Upper lobe of right lung (tissue), 1 donor: ENCODE measurements at places on chromosomes 7 and 10.

DNA sequence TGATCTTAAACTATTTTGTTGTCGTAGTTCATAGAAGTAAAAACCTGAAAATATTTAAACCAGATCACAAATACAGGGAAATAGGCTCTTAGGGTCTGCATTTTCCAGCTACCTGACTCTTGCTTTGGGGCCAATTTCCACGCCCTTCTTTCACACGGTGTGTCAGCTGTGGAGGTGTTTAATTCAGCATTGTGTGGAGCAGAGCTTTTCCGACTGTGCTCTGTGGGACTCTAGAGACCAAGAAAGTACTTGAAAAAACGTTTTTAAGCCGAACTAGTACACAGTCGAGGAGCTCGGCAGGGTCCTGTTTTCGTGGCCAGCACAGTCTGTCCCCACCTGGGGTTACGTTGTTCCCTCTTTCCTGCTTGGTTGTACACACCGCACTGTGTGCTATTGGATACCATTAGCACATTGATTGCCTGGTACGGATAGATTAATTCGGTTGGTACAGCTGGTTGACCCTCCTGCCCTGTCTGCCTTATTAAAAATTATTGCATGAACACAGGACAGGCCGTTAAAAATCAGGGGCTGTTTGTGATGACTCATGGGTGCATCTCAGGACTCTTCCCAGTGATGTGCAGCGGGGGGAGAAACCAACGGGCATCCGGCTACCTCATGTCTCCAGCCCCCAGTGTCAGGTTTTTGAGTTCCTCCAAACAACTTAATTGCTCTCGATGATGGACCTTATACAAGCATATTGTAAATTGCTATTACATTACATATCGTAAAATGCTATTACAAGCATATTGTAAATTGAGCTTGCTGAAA, 80.7 kb upstream of the BTBD16 start:
- DNase-seq = no peak

GRCh38 chr10:16521311-16522016, at the start of gene C1QL3:
C1QL3 (minus strand) TSS chr10:16521879; CDS start chr10:16521065, 814 bp downstream.
- DNase-seq = no peak

- DNase-seq = peak; percentile 63
These were observed 3.3 kb downstream of the EGR2 start for GRCh38 chr10:62812672-62813439.

- DNase-seq = no peak
These were observed 70.1 kb upstream of the SDK1 start for GRCh38 chr7:3230908-3231307.

DNA sequence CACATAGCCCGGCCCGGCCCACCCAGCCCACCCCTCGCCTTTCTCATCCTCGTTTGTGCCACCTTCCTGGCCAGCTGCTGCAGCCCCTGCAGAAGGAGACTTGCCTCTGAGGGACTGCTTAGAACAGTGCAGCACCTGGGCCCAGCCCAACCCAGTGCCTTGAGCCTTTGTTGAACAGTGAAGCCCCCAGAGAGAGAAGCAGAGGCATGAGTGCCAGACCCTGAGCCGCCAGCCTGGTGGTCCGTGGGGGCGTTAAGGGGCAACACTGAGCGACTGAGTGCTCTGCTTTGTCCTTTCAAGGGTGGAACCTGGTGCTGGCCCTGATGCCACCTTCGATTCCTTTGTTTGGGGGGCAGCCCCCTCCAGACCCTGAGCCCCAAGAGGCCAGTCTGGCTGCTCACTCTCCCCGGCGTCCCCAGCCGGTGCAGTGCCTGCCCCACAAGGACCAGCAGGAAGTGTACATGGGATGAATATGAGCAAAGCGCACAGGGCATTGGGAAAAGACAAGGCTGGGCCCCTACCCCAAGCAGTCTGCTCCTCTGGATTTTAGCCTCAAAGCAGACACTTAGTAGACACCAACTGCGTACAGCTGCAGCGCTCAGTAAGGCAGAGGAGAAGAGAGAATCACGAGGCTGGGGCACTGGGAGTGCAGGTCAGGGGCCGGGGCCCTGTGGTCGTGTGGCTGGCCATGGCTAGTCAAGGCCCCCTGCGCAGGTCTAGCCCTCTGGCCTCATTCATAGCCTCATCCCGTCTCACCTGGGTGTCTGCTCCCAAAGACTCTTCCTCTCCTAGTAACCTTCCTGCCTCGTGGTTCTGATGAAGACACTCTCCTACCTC, 95.9 kb downstream of the RGS10 start:
- peak; percentile 53 for DNase-seq

- no peak for DNase-seq
These were observed 42.6 kb downstream of the CNOT4 start for GRCh38 chr7:135467207-135467711.

- DNase-seq = no peak
These were observed 103.2 kb downstream of the GPR37 start for GRCh38 chr7:124662372-124662771.

- DNase-seq = no peak
These were observed 79.0 kb upstream of the HABP2 start for GRCh38 chr10:113473851-113474250.

DNA sequence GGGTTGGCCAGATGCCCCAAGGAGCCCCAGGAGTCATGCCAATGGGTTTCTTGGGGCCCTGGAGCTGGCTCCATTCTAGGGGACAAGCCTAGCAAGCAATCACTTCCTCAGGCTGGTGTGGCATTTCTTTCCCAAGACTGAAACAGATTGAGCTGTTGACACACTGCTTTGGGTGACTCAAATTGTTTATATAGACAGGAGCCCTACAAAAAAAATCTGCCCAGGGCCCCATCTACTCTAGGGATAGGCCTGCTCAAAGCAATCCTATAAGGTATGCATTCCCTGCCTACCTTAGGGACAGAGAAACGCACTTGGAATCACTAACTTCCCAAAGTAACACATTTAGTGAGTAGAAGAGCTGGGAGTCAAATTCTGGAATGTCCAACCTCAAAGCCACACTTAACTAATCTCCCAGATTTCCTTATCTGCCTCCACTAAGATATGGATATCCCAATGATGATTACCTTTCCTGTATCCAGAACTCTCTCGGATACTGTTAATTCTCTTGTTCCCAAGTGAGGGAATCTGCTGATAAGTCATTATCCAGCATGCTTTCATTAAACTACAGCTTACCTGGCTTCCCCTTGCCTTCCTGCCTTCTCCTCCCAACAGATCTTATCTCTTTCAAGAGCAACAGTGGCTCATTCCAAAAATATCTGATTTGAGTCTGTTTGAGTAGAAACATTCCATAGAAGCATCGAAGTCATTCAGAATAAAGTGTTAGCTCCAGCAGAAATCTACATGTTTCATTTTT, 3.1 kb downstream of the ABLIM1 start:
- DNase-seq = no peak

DNA sequence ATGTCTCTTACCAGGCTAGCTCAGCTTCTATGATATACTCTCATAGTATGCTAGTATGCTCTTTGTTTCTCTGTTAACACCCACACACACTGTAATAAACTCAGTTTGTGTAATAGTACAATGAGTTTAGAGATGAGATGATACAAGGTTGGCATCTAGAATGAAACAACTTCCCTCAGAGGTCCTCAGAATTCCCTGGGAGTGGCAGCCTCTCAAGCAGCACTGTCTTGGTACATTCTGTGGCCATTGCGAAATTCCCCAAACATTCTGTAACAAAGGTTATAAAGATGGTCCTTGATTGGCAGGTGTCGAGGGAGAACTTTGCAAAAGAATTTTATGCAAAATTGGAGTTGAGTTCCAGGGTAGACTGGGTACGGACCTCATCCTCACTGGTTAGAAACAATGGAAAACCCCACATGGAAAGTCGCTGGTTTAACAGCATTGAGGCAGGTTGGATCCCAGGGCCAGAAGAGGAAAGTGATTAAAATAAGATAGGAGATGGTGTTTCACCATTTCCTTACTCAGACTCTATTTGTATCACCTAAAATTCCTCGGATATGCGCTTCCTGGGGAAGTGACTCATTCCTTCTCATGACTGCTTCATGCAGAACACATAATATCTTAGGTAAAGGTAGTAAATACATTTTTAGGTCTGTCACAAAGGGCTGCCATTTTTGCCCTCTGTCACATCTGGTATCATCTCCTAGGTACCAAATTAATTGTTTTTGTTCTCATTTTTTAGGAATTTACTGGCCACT, 657.8 kb downstream of the SORCS1 start:
- no peak for DNase-seq

DNA sequence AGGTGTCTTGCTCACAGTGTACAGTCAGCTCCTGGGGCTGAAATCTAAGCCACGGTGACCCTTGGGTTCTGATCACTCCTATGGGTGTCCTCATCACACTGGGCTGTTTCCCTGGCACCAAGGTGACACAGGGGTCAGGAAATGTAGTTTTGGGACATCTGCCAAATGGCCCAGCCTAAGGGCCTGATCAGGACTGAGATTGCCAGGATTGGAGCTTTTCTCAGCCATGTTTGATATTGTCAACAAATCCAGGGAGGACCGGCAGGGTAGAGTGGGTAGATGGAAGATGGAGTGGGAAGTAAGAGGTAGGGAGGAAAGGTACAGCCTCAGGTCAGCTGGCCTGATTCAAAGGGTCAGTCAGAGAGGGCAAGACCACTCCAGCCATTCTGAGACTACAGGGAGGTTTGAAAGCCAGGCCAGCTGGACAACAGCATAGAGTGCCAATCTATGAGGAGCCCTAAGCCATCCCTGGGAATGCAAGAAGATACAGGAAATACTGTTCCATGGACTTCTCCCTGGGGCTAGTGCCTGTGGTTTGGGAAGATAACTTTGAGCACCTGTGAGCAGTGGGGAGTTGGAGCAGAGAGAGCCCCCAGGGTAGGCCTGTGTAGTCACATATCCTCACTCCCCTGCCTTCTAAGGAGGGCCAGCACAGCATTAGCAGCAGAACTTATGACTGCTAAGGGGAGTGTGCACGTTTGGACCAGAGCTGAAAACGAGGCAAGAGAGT, 377.3 kb upstream of the ZMIZ1 start:
- DNase-seq = no peak

GRCh38 chr10:1417574-1417973, 319.8 kb downstream of the ADARB2 start:
- DNase-seq = no peak

GRCh38 chr7:101671371-101672356, 42.6 kb upstream of the MYL10 start:
- no peak for DNase-seq

DNA sequence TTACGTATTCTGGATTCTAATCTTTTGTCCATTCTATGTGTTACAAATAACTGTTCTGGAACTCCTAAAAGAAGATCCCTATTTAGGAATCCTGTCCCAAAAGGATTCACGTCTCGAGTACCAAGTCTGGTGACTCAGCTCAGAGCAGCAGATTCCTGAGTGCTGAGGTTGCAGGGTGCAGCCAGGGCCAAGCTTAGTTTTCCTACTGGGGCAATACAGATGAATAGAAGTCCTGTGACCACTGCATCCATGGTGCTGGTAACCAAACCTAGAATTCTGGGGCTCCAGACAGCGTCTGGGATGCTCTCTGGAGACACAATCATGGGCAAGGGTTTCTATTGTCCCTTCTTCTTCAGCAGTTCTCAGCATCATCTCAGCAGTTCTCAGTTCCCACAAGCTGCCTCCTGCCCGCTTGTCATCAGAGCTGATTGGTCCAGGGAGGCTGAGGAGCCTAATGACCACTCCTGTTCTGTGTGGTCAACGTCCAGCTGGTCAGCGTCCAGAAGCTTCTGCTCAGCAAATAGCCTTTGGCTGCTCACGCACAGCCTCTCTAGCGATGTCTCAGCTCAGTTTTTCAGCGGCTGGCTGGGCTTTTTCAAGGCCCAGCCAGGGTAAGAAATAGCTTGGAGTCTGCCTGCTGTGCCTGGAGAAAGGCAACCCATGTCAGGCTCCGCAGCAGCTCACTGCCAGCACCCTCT, 50.4 kb upstream of the C7orf33 start:
- no peak for DNase-seq

GRCh38 chr10:43261578-43262396, 5.1 kb downstream of the RASGEF1A start:
- no peak for DNase-seq

DNA sequence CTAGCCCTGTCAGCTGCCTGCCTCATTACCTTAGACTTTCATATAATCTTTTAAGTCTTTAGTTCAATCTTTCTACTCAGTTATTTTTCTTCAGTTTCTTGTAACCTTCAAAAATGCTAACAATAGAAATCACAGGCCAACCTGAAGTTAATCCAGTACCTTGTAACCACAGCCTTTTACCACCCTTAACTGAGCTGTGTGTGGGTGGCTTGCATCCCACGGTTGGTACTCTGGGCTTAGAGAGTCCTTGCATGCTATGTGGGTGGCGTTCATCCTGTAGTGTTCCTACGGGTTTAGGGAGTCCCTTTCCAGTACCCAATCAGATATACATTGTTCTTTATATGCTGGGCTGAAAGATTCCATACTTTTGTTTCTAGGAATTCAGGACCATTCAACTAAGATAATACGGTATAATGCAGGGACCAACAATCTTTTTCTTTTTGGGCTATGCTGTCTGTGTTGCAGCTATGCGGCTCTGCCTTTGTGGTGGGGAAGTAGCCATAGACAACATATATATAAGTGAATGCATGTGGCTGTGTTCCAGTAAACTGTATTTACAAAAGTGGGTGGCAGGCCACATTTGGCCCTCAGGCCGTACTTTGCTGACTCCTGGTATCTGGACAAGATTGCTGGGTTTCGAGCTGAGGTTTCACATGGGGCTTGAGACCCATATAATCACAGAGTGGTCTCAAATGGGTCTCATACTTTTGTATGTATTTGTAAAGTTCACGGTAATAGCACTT, 280.8 kb upstream of the LRGUK start:
- no peak for DNase-seq

DNA sequence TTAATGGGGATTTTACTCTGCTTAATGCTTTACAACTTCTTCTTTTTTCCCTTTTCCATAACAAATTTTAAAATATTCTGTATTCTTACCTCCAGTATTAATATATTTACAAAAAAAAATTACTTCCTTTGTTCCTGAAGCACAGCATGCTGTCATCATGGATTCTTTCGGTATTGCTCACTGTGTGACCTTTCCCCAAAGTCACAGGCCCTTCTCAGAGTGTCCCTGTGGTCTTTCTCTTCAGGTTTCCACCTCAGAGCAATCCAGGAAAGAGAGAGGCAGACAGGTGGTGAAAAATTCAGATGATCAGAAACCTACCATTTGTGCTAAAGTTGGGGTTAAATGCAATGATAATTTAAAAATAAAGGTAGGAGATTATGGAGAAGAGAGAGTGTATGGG, 13.0 kb downstream of the AOAH start:
- DNase-seq = no peak

- DNase-seq = no peak
These were observed 43.3 kb downstream of the SFTPD start for GRCh38 chr10:79905322-79906314.

- DNase-seq = no peak
These were observed 753.7 kb upstream of the SORCS1 start for GRCh38 chr10:107918171-107918570.

DNA sequence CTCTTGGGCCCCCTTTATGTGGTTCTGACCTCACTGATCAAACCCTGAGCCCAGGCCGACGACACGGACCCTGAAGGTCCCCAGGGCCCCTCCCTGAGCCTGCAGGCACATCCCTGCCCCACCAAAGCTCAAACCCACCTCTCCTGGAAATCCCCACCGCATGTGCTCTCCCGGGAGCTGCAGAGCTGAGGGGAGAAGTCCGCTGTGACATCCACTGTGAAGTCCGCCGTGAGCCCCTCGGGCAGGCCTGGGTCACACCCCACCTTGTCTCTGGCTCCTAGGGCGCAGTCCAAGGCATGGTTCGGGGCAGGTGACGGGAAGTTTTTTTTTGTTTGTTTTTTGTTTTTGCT, 100.2 kb downstream of the MICALL2 start:
- DNase-seq = no peak
